H9 (cell line): ENCODE measurements at places on chromosomes 1 and 21. TPM values are rescaled to one million over a fixed set of nuclear protein-coding genes. Genes with fewer than 3 reads are reported as not detected.

The EPHA10 gene
- total RNA-seq, result 0.42 and 0.96 TPM in 2 replicates

DNA sequence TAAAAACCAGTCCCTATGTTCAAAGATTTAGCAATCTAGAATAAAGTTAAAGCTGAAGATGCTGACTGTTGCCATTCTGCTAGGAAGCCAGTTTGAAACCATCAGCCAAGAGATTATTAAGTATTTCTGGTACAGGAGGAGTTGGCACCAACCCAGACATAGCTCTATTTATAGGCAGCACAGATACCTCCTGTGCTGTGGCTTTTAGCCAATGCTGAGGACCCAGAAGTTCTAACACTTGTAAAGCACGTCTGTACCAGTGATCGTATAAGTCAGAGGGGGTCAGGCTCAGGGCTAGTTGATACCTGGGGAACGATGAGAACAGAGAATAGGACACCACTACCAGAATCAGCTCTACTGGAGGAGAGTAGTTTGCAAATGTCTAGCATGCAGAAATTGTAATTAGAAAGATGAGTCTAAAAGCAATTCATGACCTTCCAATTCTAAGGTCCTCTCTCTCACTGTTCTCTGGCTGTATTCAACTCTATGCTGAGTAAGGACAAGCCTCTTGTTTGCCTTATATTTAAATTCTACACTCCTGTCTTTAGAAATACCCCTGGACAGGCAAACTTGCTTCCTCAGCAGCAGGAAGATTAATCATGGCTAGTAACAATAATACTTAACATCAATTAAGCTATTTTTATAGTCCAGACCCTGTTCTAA lies 96.8 kb upstream of the PALMD start:
- no peak for DNase-seq

The SLAMF9 gene
- total RNA-seq, result not detected in 2 replicates

DNA sequence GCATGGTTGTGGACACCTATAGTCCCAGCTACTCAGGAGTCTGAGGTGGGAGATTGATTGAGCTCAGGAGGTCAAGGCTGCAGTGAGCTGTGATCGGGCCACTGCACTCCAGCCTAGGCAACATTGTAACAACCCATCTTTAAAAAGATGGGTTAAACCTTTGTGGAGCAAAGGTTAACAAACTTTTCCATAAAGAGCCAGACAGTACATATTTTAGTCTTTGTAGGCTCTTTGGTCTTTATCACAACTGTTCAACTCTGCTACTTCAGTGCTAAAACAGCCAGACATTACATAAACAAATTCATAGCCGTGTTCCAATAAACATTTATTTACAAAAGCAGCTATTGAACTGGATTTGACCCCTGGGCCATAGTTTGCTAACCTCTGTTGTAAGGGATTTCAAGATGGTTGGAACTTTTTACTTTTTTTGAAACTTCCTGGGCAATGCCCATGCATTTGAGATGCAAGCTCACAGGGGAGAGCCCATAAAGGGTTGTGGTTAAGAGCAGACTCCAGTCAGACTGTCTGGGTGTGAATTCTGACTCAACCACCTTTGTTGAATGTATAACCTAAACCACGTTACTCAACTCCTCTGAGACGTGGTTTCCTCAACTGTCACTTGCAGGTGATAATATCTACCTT lies 10.8 kb downstream of the INAVA start:
- no peak for DNase-seq

- DNase-seq, result no peak
These were observed 58.7 kb downstream of the KIAA0040 start for GRCh38 chr1:175133673-175134435.

GRCh38 chr1:12276225-12276624 lies 46.4 kb downstream of the VPS13D start:
- DNase-seq, result peak; percentile 69

GRCh38 chr1:49346767-49347349 lies 570.2 kb upstream of the BEND5 start:
- DNase-seq, result no peak

- no peak for DNase-seq
These were observed 40.0 kb downstream of the MEF2D start for GRCh38 chr1:156460525-156460924.

GRCh38 chr1:214557952-214558735 lies 6.7 kb upstream of the PTPN14 start:
- DNase-seq, result no peak

- no peak for DNase-seq
These were observed 36.6 kb downstream of the ITPKB start for GRCh38 chr1:226702318-226702956.
